Kidney (tissue), 22 donors: ENCODE measurements at places on chromosomes 7 and 10. TPM values are rescaled to one million over a fixed set of nuclear protein-coding genes. Genes with fewer than 3 reads are reported as not detected.

GRCh38 chr10:87775766-87776165 is 42.3 kb downstream of the ATAD1 start:
- H3K36me3 ChIP-seq: no peaks in the 10 kb centered on the region
- H3K4me1 ChIP-seq: no peaks in the 10 kb centered on the region
- DNase-seq: no peak
- H3K27me3 ChIP-seq: no peaks in the 10 kb centered on the region

GRCh38 chr7:102248081-102248455 is 38.6 kb upstream of the SH2B2 start:
- H3K4me1 ChIP-seq: no peaks in the 10 kb centered on the region
- H3K27ac ChIP-seq: no peak overlapping the region
- DNase-seq: no peak
- H3K36me3 ChIP-seq: peaks cover 5% of the 10 kb centered on the region

Gene EPHB6
- polyA plus RNA-seq: 10.4 TPM

Gene DNAJB12
- polyA plus RNA-seq: 32.0 TPM

- DNase-seq: no peak
- H3K4me3 ChIP-seq: no peak overlapping the region
- H3K27ac ChIP-seq: no peak overlapping the region
- no peaks in the 10 kb centered on the region for H3K27me3 ChIP-seq
- H3K36me3 ChIP-seq: no peaks in the 10 kb centered on the region
- no peaks in the 10 kb centered on the region for H3K4me1 ChIP-seq
These were observed 35.1 kb downstream of the MXI1 start for GRCh38 chr10:110242511-110242910.
